ENCODE measurements at places on chromosomes 4 and X.
A peak's percentile ranks its signal among the peaks of the same experiment; 100 is the strongest.

GRCh38 chr4:142348613-142349021 is 497.5 kb downstream of the INPP4B start:
- no peak for DNase-seq

GRCh38 chr4:13331827-13332226 is 152.3 kb downstream of the RAB28 start:
- DNase-seq, result no peak

DNA sequence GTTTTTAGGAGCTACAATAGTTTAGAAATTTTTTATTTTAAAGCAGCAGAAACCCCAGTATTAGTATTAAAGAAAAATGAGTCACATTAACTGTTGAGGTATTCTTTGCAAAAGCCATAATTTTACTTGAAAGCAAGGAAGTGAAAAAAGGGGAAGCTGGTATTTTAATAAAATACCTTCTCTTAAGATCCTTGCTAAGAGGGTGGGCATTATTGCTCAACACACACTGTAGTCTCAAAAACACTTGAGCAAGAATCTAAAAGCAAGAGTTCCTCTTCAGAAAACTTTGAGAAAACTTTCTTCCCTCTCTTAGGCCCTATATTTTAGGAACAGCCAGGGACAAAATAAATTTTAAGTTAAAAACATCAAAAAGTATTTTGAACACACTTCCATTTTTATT is 259.4 kb upstream of the DIAPH2 start:
- no peak for DNase-seq

DNA sequence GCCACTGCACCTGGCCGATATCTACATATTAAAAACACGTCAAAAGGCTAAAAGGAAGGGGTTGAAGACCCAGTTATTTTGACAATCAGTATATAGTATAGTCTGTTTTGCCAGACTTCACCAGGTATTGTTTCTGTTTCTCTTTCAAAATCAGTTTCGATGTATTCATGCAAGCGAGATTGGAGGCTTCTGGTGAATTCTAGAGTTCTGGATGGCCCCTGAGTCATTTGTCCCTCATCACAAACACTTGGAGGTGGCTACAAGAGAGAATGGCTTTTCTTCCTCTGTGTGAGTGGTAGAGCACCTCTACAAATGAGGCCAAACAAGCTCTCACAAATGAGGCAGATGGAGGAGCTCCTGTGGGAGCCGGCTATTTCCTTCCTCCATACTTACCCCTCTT is 68.6 kb upstream of the ADGRG2 start:
- DNase-seq, result no peak

GRCh38 chrX:19094654-19095053 is 27.6 kb downstream of the ADGRG2 start:
- no peak for DNase-seq

- no peak for DNase-seq
Observed at GRCh38 chr4:111792632-111793031, 352.6 kb upstream of the FAM241A start.

DNA sequence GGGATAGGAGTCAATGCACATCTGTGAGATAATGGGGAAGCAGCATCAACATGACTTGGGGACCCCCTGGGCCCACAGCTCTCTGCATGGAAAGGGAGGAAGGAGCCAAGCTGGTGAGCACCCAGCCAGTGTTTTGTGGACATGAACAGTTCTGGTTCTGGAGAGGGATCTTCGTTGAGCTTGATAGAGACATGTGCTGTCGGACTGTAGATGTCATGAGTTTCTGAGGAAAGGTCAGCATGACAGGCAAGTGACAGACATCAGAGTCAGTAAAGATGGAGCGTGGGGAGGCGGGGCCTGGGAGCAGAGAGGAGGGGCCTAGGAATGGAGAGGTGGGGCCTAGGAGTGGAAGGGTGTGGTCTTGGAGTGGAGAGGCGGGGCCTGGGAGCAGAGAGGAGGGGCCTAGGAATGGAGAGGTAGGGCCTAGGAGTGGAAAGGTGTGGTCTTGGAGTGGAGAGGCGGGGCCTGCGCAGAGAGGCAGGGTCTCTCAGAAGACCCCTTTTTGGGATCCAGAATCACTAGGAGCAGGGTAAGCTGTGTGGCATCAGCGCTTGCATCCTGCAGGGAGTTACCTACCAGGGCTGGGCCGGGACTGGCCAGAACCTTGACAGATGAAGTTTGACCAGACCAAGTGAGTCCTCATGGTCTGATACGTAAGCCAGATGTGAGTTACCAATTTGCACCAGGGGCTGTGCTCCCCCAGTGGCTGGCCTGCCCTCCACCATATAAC is 33.7 kb downstream of the PIGG start:
- no peak for DNase-seq

- DNase-seq, result no peak
Observed at GRCh38 chr4:101025755-101026154, 321.6 kb downstream of the PPP3CA start.

GRCh38 chr4:84483688-84484087 is 15.4 kb downstream of the NKX6-1 start:
- DNase-seq, result no peak

- DNase-seq, result no peak
Observed at GRCh38 chr4:20106921-20107320, 144.8 kb upstream of the SLIT2 start.

GRCh38 chr4:83440148-83440814 is 15.3 kb downstream of the HELQ start:
- no peak for DNase-seq

- no peak for DNase-seq
Observed at GRCh38 chr4:8776366-8776765, 95.3 kb downstream of the HMX1 start.

GRCh38 chr4:111639876-111640275 is 505.4 kb upstream of the FAM241A start:
- DNase-seq, result no peak

GRCh38 chr4:148443512-148444295 is 1.5 kb upstream of the NR3C2 start:
- DNase-seq, result peak; percentile 30

DNA sequence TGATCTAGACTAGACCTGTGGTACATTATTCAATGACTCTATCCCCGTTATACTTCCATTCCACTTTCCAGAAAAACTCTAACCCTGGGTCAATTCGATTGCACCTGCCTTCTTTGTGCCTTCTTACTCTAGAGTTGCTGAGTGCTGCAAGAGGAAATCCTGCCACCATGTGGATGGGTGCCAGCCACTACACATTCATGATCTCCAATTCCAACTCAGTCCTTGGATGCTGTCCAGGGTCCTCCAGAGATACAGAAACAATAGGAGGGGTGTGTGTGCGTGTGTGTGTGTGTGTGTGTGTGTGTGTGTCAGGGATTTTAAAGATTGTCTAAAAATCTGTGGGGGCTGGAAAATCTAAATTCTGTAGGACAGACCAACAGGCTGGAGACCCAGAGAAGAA is 42.9 kb upstream of the INTS6L start:
- peak; percentile 18 for DNase-seq

DNA sequence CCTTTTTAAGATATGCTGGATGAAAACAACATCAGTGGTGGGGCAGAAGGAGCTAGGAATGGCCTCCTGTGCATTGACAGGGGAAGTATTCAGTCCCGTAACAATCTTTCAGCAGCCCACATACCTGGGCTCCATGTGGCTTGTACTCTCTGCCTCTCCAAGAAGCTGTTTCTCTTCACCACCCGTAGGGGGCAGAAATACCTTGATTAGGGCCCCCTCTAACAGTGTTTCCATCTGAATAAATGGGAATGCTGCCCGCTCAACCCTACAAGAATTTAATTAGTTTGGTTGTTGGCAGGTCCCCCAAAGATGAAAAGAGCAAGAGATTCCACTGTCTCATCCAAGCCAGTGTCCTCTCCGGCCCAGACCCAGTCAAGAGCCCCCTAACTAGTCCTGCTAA is 155.2 kb downstream of the SMIM20 start:
- no peak for DNase-seq

DNA sequence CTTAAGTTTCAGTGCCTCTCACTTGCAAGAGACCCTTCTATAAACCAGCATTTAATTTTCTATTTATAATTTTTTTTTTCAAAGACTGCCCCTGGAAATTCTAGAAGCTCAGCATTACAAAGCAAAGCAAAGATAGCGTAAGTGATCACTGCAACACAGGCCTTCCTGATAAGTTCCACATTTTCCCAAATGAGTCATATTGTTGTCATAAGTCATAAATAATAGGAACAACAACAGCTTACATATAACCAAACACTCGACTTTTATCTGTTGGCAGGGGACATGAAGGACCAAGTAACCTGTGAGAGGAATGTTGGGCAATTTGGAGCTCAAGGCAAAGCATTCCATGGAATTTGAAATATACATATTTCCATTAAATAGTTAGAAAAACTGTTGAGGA is 815.5 kb downstream of the DMD start:
- no peak for DNase-seq

GRCh38 chr4:113740857-113741379 is 20.6 kb downstream of the CAMK2D start:
- no peak for DNase-seq

GRCh38 chrX:78643874-78644273 is 15.3 kb downstream of the RTL3 start:
- DNase-seq, result no peak

DNA sequence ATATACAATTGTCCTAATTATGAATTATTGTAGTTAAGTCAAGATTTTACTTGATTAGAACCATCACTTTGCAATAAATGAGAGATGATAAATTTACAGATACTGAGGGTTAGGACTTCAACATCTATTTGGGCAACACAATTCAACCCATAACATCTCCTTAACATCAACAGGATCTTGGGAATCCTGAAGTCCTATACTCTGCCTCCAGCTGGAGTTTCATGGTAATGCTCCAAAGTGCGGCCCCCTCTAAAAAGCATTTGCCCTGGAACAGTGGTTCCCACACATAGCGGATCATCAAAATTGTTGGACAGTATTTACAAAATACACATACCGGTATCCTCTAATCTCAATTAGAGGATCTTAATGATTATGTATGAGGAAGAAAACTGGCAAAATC is 618.6 kb downstream of the CENPC start:
- DNase-seq, result no peak

- no peak for DNase-seq
Observed at GRCh38 chrX:14508025-14508690, 21.2 kb upstream of the GLRA2 start.

DNA sequence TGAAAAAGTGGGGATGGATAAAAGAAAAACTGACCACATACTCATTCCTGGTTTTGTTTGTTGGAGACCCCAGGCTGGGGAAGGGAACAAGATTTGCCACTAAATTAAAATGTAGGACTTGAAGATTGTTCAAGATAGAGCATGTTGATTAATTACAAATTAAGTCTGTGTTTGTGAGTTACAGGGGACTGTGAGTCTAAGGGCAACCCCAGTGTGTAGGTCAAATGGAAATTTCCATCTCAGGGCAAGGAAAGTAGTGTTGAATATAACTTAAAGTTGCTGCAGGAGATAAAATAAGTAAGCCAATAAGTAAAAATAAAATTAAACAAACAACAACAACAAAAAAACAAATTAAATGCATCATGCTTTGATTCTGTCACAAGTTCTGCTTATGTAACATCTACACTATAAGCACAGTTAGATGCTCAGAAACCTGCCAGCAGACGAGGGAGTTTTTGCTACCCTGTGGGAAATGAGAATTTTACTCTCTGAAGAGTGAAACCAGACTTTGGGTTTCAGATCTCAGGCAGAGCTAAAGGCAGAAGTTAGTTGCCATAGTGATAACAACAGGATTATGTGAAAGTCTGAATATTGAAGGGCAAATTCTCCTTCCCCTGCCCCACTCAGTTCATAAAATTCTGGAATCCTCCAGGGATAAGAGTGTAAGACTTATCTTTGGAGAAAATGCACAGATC is 352.3 kb downstream of the GRXCR1 start:
- no peak for DNase-seq

DNA sequence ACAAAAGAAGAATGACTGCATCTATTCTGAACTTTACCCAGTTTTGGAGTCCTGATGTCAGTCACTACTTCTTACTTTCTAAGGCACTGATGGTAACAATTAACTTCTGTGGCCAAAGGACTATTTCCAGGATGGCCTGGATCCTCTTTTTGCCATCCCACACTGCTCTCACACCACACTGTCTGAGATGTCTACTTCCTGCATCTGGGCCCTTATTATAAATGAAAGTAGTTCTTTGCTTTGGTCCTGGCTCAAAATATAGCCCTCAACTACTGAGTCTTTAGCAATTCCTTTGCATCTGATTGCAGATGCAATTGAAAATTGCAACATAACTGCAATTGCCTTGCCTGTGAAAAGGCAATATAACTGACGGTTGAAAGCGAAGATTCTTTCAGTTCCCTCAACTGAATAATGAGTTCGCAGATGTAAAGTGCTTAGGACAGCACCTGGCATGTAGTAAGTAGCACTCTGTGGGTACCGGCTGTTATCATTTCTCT is 44.2 kb downstream of the COQ2 start:
- no peak for DNase-seq

DNA sequence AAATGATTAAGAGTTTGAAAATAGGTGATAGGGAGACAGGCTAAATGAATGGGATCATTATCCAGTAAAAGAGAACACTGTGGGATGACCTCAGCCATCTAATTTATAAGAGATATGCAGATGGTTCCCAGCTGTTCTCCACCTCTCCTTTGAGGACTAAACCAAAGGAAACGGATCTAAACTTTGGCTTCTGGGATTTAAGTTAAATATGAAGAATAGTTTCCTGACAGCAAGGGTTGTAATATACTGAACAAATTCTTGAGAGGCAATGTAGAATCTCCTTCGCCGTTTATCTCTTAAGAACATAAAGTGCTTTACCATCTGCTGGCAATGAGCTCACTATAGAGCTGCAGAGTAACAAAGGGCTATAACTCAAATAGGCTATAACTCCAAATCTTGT is 35.4 kb upstream of the HPGDS start:
- DNase-seq, result no peak
